ENCODE measurements at places on chromosomes 3 and 15.

DNA sequence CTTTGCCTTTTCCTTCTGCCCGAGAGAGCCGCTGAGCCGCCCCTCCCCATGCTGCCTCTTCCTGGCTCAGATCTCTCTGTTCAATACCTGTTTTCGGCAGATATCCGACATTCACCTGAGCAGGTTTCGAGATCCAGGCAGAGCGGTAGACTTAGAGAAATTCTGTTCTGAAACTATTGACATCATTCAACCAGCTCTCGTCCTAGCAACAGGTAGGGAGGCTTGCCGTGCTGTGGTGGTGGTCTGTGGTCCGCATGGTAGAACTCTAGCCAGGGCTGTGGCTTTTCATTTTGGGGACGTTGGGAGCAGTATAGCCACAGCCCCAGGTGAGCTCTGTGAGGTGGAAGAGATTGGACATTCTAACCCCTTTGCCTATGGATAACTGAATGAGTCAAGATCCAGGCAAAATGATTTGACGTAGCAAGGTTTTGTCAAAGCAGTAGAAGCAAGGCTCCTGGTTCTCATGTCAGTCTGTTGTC is 810 bp downstream of the TMEM62 start:
- no peak for DNase-seq

GRCh38 chr3:13095408-13095937 is 22.2 kb upstream of the IQSEC1 start:
- no peak for DNase-seq

- DNase-seq: no peak
These were observed 17.3 kb upstream of the SUCNR1 start for GRCh38 chr3:151856118-151856517.

GRCh38 chr15:57866149-57866736 is 159.7 kb downstream of the POLR2M start:
- no peak for DNase-seq

DNA sequence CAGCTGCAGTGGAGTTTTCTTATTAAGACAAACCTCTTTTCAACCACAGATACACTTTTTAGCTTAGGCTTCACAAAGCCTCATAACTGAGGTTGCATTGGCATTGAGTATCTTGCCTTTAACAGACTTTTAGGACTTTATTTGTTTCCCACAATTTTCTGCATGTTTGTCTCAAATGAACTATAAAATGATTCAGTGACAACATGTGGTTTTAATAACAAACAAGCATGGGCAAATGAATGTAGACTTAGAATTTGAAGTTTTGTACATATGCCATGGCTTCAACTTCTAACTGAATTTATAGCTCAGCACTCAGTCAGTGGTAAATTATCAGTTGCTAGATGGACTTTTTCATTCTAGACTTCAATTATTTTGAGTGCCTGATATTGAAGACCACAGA is 101.6 kb downstream of the SLC25A26 start:
- no peak for DNase-seq

DNA sequence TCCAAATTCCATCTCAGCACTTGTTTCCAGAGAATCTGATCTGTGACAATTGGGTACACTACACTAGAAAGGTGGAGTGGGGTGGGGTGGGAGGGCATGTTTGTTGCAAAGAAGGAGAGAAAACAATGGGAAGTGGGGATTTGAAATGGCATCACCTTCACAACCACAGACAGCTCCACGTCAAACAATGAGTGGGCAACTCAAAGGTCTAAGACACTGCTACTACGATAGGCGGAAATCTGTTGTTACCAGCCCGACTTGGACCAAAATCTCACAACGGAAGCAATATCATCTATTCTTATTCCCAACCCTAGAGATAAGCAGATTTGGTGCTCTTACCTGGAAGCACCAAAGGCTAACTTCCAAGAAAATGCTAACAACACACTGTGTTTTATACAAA is 3.3 kb downstream of the CYP19A1 start:
- no peak for DNase-seq

DNA sequence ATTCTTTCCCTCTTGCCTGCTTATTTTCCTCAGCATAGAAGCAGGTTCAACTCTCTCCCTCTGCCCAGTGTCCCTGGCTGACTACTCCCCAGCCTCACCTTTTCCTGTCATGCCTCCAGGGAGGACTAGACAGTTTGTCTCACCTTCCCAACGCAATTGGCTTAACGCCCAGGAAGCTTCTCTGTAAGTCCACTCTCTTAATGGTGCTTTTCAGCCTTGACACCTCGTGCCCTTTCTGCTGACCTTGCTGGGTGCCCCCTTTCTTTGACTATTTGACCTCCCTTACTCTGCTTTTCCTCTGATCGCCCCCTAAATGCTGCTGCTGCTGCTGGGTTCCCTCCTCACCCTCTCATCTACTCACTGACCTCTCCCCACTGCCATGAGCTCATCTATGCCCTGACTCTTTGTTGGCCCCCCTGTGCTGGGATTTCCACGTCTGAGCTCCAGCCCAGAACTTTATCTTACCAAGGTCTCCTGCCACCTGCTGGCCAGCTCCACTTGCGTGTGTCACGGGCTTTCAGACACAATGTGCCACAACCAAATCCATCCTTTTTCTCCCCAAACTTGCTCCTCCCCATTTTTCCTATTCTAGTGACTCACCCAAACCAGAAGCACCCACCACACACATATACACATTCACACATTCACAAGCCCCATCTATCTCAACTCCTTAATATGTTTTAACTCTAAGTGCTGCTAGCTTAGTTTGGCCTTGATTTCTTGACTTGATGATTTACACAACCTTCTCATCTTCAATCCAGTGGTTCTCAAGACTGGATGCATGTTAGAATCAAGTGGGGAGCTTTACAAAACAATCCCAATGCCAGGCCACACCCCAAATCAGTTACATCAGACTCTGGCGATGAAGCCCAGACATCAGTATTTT is 16.6 kb downstream of the EPB42 start:
- no peak for DNase-seq

- DNase-seq: no peak
These were observed 58.8 kb downstream of the SLC24A1 start for GRCh38 chr15:65680544-65680943.

GRCh38 chr15:78092261-78093041 is at the start of gene SH2D7:
Gene SH2D7 (plus strand): TSS chr15:78092561. CDS start chr15:78092585, 24 bp downstream.
- DNase-seq: no peak

GRCh38 chr3:77038930-77039605 is 831 bp upstream of the ROBO2 start:
- DNase-seq: no peak

GRCh38 chr15:89899295-89899945 is 5.6 kb upstream of the AP3S2 start:
- DNase-seq: no peak

DNA sequence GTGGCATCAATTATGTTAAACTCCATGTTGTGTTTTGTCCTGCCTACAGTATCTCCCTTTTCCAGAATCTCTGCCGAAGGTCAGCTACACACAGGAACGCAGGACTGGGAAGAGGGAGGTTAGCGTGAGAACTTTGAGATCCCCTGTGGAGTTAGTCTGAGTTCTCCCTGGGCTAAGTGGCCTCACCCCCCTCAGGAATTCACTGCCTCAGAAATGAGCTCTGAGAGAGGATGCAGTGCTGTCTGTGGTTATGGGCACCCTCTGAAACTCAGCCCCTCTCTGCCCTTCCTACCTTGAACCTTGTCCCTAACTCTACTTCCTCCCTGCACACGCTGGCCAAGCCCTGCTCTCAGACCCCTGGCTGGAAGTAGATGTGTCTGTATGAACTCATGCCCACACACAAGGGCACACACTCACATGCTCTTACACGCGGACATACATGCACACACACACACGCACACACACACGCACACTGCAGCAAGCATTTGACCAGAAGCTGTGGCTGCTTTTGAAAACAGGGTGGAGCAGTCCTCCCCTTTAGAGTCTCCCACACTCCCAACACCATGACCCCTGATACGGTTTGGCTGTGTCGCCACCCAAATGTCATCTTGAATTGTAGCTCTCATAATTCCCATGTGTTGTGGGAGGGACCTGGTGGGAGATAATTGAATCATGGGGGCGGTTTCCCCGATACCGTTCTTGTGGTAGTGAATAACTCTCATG is 5.3 kb upstream of the VIPR1 start:
- no peak for DNase-seq

- DNase-seq: no peak
These were observed 74.3 kb downstream of the SIDT1 start for GRCh38 chr3:113606539-113607218.

DNA sequence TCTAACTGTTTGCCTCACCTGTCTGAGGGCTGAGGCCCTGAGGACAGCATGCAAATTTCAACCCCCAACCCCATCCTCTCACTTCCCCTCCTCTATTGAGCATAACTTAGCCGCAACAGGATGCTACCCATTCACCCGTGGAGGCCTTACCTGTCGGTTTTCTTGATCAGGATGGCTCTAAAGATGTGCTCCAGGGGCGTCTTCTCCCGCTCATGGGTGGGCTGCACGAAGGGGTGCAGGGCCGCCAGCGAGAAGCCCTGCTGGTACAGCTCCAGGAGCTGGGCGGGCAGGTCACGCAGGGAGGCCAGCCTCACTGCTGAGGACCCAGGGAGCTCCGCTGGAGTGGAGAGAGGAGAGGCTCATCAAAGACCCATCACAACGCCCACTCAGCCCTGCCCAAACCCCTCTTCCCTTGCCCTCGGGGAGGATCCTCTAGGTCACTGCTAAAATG is 79.8 kb downstream of the RFTN1 start:
- DNase-seq: no peak

- no peak for DNase-seq
These were observed 332.9 kb upstream of the TGFBR2 start for GRCh38 chr3:30273304-30274072.

- no peak for DNase-seq
These were observed 90.3 kb downstream of the FMN1 start for GRCh38 chr15:33104212-33104611.

DNA sequence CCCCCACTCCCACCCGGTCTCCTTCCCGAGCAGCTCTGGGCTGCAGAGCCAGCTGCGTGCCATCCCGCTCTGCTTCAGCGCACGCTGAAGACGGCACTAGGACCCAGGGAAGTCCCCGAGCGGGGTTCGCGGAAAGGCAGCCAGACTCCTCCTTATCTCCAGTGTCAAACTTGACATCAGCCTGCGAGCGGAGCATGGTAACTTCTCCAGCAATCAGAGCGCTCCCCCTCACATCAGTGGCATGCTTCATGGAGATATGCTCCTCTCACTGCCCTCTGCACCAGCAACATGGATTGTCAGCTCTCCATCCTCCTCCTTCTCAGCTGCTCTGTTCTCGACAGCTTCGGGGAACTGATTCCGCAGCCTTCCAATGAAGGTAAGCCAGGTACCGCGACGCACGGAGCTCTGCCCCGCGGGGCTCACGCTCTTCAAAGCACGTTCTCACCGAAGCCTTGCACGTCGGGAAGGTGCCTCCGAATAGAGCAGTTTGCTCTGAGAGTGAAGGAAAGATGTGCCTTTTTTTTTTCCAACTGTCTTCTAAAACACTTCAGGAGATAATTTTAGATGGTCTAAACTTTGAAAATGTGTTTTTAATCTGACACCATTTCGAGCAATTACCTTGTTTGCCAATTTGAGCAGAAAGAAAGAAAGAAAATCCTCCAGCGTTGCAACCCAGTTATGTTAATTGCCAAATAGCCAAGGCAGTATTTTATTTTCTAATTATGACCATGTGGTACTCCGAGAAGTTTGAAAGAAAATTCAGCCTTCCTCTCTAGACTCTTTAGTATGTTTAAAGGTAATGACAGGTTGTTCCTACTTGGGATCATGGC is at the start of gene EPHA3:
Gene EPHA3, plus strand, starts transcription at position 161 of the 830 bp plus-strand sequence. Its CDS starts 128 bp downstream, at position 289.
- no peak for DNase-seq

- no peak for DNase-seq
These were observed 135.8 kb downstream of the NSMCE3 start for GRCh38 chr15:29133791-29134190.
